A549 treated with ZK216348 at 1 μM for 4 hours (cell line): ENCODE measurements at places on chromosomes 5 and 9. TPM values are rescaled to one million over a fixed set of nuclear protein-coding genes. Genes with fewer than 3 reads are reported as not detected.

The NEURL1B gene
- 2.9 to 5.5 TPM (median 4.2 TPM) in 5 replicates for total RNA-seq

The KCNIP1 gene
- total RNA-seq, result not detected in 5 replicates

The ANKRD34B gene
- 0.06 to 0.31 TPM (median 0.25 TPM) in 4 of 5 replicates, not detected in the other for total RNA-seq

The UBE2QL1 gene
- 0.13 to 0.30 TPM (median 0.27 TPM) in 5 replicates for total RNA-seq

The CKS2 gene
- 332 to 511 TPM (median 377 TPM) in 5 replicates for total RNA-seq

The ENTPD2 gene
- 1.0 to 2.3 TPM (median 1.5 TPM) in 5 replicates for total RNA-seq

The NEUROG1 gene
- total RNA-seq, result not detected in 5 replicates

The INSL6 gene
- not detected in 5 replicates for total RNA-seq

The TSSK1B gene
- total RNA-seq, result not detected in 5 replicates

The MYMK gene
- not detected in 5 replicates for total RNA-seq

The GABRP gene
- not detected in 5 replicates for total RNA-seq

The TPPP gene
- 4.5 to 7.6 TPM (median 6.0 TPM) in 5 replicates for total RNA-seq

The LIFR gene
- 3.1 to 8.2 TPM (median 6.1 TPM) in 5 replicates for total RNA-seq

The LECT2 gene
- total RNA-seq, result not detected in 5 replicates

The LHX6 gene
- total RNA-seq, result 0.57 to 1.3 TPM (median 1.2 TPM) in 5 replicates

The C9 gene
- total RNA-seq, result not detected in 5 replicates
